ENCODE measurements at places on chromosomes 1 and 21.

GRCh38 chr1:116820369-116820768 lies 66.1 kb downstream of the CD2 start:
- peak; percentile 13 for DNase-seq

GRCh38 chr1:91226741-91227140 lies 177.9 kb downstream of the HFM1 start:
- no peak for DNase-seq

DNA sequence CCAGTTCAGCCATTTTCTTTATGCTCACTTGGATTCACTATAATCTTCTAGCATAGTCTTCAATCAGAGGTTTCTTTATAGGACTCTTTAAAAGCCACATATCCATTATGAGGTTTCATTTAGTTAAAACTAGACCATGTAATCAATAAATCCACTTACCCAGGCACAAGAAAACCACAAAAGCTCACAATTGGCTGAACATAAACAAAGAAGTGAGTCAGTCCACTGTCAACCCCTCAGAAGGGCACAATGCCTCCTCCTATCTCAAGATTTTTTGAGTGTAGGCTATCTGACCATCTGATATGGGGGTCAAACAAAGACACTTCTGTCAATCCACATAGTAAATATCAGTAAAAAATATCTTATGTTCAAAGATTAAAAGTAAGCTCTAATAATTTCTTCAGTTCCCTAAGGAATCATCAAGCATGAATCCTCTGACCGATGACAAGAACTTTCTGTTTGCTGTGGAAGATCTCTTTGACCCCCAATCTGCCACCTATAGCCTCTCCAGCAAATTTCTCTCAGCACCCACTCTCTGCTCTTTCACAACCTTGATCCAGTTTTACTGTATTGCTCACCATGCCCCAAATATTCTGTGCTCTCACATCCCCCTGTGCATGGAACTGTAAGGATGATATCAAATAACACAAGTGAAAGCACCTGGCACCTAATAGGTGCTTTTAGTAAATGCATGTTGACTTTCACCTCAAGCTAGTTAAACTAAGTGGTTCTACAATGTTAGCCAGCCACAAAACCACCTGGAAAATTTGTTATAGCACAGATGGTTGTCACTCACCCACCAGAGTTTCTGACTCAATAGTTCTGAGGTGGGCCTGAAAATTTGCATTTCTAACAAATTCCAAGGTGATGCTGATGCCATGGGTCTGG lies 16.7 kb downstream of the RAB3B start:
- no peak for DNase-seq

- no peak for DNase-seq
Observed at GRCh38 chr1:19921310-19921709, 2.1 kb downstream of the PLA2G2E start.

DNA sequence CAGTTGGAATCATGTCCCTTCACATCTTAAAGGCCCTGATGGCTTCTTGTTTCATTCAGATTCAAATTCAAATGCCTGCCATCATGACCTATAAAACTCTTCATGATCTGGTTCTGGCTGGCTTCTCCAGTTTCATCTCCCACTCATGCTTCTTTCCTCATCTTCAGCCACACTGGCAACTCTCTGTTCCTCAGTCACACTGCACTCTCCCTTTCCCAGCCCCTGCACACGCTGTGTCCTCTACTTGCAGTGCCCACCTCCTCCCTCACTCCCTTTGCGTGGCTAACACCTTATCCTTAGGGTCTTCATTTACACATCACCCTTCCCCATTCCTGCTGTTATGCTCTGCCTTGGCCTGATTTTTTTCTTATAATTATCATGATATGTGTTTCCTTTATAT lies 120.6 kb upstream of the LMO4 start:
- DNase-seq = no peak
